ENCODE measurements at places on chromosomes 4 and X.

GRCh38 chr4:91758487-91758886, 545.3 kb upstream of the GRID2 start:
- no peak for DNase-seq

DNA sequence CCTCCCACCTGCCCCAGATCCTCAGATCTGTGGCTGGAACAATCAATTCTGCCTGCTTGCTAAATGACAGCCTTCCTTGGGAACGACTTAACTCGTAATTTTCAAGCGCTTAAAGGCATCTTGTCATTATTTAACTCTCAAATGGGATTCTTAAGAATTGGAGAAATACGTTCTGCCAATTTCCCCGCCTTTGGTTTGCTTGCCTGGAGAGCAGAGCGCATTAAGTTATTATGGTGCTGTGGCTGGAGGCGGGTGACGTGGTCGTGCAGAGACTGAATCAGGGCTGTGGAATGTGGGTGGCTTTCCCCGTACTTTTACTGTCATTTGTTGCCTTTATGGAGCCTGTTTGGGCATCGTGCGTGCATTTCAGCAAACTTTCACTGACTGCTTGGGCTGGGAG, 78.9 kb upstream of the PSAPL1 start:
- DNase-seq: no peak

DNA sequence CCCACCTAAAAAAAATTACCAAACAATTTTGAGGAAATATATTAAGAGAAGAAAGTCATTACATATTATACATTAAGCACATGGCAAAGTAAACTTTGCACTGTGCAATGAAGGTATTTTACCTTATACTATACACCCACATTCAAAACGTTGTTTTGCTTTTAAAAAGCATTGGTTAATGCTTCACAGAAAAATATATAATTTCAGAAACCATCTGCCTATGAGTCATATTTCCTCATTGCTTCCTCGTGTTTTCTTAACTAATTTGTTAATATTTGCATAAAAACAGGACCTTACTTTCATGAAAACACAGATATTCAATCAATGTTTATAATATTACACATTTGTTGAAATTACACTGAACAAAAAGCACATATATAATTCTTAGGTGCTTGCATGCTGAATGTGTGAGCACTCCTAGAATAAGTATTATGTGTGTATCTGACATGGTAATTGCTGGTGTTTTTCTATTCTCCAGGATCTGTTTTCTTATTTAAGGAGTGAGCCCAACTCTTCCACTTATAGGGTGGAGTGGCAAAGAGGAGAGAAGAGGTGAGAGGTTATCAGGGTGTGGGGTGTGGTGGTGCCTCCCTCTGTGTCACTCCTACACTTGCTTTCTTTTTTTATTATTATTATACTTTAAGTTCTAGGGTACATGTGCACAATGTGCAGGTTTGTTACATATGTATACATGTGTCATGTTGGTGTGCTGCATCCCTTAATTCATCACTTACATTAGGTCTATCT, 95.1 kb upstream of the IQCM start:
- no peak for DNase-seq

DNA sequence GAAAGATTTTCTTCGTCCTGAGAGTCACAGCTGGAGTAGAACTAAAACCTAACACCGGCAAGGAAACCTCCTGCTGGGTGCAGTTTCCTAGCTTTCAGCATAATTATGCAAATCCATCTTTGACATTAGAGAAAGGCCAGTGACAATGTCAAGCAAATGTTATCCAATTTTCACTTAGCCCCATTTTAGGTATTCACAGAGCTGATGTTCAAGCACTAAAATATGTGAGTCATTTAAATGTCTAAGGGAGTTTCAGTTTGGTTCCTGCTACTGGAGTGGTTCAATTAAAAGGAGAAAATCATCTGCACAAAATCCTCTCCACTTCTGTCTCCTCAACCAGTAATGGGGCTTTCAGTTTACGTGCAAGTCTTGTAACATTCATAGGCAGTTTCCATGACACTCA, 37.1 kb upstream of the AMOT start:
- no peak for DNase-seq

DNA sequence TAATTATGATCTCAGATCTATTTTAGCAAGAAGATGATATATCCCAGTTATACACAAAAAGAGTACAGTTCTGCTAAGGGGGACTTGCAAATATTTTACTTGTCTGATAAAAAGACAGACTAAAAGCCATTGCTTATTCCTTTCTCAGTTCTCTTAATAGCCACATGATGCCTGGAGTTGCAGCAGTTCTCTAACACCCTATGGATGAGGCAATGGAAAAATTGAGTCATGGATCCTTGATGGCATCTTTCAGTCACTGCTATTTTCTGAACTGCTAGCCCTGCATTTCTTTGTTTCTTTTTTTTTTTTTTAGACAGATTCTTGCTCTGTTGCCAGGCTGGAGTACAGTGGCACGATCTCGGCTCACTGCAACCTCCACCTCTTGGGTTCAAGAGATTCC, 1956.7 kb downstream of the C4orf33 start:
- DNase-seq: no peak

- no peak for DNase-seq
Measured at GRCh38 chr4:79290376-79290775, 35.5 kb downstream of the NAA11 start.
